ENCODE measurements at places on chromosomes 11 and 22.
A peak's percentile ranks its signal among the peaks of the same experiment; 100 is the strongest.

GRCh38 chr11:43580735-43581369, 99.7 kb upstream of the HSD17B12 start:
- no peak for DNase-seq

GRCh38 chr11:113685654-113686359, 20.3 kb downstream of the TMPRSS5 start:
- DNase-seq: no peak

DNA sequence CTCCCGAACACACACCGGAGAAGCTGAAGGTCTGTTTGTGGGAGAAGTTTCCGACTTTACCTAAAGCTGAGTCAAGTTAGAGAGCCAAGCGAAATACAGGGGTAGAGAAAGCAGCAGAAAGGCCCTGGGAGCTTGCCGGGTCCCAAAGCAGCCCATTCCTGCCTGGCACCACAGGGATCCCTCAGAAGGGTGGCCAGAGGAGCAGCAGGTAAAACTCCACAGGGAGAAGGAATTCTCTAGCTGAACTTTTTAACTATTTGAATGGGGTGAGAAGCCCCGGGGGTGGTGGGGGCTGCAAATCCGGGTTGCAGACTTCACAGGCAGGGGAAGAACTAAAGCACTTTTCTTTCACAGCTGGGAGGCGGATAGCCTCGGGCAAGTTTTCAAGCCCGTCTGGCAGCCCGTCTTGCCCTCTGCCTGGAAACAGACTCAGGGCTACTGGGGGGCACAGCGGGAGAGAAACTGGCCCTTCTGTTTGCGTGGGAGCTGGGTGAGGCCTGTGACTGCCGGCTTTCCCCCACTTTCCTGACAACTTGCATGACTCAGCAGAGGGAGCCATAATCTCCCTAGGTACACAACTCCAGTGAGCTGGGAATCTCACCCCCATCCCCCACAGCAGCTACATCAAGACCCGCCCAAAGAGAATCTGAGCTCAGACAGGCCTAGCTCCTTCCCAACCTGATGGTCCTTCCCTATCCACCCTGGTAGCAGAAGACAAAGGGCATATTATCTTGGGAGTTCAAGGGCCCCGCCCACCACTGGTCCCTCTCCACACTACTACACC, 311.0 kb downstream of the SBF2 start:
- no peak for DNase-seq

GRCh38 chr11:88831303-88831890, 234.4 kb downstream of the GRM5 start:
- DNase-seq: no peak

DNA sequence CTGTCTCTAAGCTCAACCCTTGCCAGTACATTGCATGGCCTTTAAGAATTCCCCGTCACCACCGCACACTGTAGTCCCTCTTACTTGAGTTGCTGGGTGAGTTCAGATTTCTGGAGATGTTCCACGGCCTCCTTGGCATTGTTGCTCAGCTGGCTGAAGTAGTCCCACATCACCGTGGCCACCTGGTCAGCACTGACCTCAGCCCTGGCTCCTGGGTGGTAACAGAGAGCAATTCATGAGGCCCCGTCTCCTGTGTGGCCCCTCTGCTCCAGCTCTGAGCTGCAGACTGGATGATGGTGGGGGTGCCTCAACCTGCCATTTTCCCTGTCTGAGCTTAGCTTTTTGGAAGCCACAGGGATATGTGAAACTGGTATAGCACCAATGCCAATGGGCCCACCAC, 529 bp downstream of the APOA4 start:
- no peak for DNase-seq

DNA sequence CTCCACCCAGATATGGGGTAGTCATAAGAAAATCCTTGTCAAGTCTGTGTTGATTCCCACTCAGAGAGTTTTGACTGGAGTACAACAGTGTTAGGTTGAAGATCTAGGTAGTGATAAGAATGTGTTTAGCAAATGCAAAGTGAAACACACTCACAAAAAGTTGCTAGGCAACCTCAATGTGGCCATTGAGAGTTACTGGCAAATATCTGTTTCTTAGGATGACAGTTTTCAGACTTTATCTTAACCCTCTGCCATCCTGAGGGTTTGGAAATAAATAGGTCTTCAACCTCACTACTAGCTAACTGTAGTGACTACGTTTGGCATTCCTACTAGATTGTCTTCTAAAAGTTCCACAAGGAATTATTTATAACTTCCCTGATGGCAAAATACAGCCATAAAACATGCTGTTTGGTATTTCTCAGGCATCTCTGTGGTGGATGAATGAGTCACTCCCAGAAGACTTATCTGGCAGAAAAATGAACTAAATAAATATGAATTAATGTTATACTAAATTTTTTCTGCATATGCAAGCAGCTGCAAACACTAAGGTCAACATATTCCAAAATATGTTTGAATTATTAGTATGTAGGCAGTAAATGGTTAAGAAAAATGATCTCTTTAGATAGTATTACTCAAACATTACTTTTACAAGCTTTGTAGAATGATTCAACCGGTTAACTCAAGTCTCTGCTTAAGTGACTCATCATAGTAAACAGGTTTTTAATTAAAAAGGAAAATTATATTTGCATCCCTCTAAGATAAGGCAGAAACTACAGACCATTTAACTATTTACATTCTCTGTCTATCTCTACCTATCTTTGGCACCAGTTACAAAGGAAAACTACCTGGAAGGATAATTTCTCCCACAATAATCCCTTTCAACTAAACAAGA, 17.1 kb upstream of the SYTL2 start:
- peak; percentile 97 for DNase-seq

- peak; percentile 37 for DNase-seq
Observed at GRCh38 chr11:33065445-33066178, 26.2 kb downstream of the TCP11L1 start.

GRCh38 chr11:561148-562003, 606 bp downstream of the RASSF7 start:
- no peak for DNase-seq

GRCh38 chr22:31367426-31367825, 21.3 kb upstream of the PATZ1 start:
- DNase-seq: no peak

DNA sequence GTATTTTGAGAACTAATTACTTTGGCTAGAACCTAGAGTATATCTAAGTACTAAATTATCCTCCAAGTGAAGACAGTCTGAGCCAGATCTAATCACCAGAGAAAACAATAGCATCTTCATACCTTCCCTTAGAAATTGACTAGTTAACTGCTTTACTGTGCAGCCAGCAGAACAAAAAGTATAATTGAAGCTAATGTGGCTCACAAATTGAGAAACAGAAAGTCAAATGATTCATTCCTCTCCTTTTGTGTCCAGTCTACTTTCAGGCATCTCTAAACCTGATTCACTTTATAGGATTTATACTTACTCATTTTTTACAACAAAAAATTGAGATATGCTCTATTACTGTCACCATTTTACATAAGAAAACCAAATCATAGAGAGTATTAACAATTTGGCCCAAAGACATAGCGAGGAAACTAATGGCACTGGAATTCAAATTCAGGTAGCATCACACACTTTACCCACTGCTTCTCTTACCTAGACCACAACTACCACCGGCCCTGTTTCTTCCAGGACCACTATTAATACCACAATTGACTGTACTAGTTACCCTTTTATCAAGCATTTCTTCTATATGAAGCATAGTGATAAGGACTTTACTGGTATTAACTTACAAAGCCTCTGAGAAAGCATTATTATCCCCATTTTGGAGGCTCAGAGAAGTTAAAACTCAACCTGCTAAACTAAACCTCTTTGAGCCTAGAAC, 1402.6 kb upstream of the TENM4 start:
- DNase-seq: no peak

DNA sequence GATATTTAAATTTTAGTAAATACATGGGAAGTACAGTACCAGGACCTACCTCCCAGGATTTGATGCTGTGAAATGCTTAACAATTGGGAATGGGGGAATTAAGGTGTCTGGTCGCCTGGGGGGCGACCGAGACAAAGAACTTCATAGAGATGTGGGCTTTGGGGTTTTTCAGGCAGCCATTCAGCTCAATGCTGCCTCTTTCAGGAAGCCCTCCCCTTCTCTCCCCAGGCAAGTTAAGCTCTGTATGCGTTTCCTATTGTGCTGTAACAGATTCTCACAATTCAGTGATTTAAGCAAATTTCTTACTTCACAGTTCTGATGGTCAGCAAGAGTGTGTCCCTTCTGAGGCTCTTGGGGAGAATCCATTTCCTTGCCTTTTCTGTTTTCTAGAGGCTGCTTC, 53.8 kb downstream of the KIAA1671 start:
- no peak for DNase-seq

DNA sequence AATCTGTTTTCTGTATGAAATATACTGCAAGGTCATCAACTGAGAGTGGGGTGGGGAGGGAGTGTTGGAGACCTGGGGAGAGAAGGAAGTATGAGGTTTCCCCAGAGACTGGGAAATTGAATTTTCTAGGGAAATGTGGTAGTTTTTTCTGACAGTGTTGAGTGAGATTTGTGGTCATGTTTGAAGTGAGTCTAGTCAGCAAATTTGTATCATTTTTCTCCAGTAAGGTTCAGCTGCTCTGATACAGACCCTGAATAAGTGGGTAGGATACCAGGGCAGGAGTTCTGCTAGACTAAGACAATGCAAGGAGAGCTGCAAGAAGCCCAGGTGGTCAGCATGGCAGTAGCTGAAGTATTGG, 112.0 kb downstream of the PKNOX2 start:
- no peak for DNase-seq

DNA sequence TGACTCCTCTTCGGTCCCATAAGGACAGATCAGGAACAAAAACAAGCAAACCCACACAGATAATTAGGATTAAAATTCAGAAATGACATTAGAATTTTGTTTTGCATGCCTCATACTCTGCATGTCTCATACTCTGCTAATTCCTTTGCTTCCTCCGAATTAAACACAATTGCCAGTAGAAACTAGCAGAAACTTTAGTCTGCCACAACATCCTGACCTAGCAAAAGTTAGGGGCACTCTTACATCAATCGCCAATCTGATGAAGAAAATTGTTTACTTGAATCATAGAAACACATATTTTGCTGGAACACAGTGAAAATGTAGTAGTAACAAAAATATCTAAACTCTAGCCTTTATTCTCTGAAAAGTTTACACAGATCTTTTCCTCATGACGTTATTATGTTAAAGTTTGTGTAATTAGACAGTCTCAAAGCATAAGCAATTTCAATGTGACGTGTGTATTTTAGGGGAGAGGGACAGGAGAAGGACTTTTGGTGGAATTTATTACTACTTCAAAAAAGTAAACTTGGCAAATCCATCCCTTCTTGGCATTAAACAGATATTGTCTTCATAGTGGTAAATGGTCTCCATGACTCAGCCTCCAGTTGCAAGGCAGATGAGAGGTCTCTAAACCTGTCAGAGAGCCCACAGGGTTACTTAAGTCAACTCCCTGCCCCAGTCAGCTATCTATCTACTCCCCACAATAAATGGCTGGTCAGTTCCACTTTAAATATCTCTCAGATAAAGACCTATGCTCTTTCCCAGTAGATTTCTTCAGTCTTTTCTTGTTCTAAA, 249.8 kb upstream of the UBASH3B start:
- DNase-seq: no peak

GRCh38 chr11:90851196-90851595, 628.3 kb upstream of the CHORDC1 start:
- DNase-seq: no peak

DNA sequence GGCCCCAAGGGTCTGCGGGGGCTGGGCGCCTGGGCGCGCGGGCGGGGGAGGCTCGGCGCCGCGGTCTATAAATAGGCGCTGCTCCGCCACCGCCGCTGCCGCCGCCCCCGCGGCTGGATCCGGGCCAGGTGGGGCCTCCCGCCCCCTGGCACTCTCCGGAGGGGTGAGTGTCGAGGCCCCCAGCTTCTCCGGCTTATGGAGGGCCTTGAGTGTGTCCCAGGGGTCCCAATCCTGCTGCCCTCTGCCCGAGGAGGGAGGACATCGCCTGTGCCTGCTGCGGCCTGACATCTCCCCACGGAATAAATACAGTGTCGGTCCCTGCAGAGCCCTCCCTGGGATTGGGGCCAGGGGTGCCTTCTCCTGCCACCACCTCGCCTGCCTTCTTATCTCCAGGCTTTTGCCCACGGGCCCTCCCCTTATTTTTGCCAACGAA, 4.3 kb upstream of the GP1BB start:
- DNase-seq: no peak

DNA sequence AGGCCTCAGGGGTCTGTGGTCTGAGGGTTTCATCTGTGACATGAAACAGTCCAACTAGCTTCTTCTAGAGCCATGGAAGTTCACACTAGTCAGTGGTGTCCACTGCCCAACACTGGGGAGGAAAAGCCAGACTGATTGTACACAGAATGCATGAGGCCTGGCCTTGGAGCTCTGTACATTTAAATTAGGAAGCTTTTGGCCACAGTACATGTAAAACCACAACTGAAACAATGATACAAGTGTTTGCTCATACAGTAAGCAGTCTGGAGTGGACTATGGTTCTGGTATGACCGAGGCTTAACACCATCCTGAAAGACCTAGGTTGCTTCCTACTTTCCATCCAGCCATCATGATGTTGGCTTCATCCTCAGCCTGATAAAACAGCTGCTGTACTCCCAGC, 73.8 kb upstream of the SESN3 start:
- DNase-seq: no peak

DNA sequence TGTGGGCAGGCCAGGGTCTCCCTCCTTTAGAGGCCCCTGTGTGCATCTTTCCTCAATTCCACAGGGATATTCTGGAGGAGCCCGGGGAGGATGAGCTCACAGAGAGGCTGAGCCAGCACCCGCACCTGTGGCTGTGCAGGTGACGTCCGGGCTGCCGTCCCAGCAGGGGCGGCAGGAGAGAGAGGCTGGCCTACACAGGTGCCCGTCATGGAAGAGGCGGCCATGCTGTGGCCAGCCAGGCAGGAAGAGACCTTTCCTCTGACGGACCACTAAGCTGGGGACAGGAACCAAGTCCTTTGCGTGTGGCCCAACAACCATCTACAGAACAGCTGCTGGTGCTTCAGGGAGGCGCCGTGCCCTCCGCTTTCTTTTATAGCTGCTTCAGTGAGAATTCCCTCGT, 39.1 kb downstream of the TPCN2 start:
- DNase-seq: no peak

- no peak for DNase-seq
Observed at GRCh38 chr11:45538939-45539338, 126.5 kb downstream of the CHST1 start.

DNA sequence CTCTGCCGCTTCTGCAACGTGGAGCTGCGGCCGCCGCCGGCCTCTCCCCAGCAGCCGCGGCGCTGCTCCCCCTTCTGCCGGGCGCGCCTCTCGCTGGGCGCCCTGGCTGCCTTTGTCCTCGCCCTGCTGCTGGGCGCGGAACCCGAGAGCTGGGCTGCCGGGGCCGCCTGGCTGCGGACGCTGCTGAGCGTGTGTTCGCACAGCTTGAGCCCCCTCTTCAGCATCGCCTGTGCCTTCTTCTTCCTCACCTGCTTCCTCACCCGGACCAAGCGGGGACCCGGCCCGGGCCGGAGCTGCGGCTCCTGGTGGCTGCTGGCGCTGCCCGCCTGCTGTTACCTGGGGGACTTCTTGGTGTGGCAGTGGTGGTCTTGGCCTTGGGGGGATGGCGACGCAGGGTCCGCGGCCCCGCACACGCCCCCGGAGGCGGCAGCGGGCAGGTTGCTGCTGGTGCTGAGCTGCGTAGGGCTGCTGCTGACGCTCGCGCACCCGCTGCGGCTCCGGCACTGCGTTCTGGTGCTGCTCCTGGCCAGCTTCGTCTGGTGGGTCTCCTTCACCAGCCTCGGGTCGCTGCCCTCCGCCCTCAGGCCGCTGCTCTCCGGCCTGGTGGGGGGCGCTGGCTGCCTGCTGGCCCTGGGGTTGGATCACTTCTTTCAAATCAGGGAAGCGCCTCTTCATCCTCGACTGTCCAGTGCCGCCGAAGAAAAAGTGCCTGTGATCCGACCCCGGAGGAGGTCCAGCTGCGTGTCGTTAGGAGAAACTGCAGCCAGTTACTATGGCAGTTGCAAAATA, 816 bp downstream of the PDE3B start:
- no peak for DNase-seq

All from fibroblast of skin of left quadriceps (primary cell).